ENCODE measurements at places on chromosomes 3 and 15.

- no peak for DNase-seq
Observed at GRCh38 chr3:150656316-150656715, 47.4 kb downstream of the ERICH6 start.

GRCh38 chr15:25611603-25612002 lies 172.8 kb upstream of the UBE3A start:
- DNase-seq, result no peak

DNA sequence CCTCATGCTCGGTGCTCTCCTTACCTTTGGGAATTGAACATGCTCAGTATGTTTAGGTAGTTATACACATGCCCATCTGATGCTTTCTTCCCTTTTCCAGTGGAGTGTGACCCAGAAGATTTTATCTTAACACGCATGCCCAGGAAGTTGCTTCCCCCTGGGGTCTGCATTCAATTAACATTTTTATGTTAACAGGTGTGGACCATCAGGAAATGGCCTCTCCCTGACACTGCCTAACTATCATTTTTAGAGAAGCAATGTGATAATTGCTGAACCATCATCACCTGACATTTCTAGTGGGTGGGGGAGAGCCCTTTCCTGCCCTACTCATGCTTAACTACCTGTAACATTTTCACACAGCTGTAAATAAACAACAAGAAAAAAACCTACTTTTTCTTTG lies 55.1 kb upstream of the TGFBR2 start:
- no peak for DNase-seq

GRCh38 chr3:36362216-36362615 lies 18.1 kb upstream of the STAC start:
- DNase-seq, result no peak

DNA sequence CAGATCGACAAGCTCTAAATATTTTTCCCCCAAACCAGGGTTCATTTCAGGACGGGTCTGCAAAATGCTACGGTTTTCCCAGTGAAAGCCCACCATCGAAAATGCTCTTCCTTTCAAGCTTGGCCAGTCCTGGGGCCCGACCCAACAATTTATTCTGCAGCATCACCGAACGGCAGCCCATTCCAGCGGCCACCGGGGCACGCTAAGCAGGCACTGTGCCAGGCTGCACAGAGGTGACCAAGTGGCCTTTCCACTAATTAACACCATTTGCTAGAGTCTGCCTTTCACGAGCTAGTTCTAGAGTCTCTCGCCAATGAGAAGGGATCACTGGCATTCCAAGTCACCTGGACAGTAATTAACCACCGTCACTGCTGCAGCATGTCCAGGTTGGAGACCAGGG lies 14.4 kb downstream of the RGMA start:
- no peak for DNase-seq

All from RWPE2 (cell line).